Kidney (tissue), 22 donors: ENCODE measurements at places on chromosomes 7 and 10. TPM values are rescaled to one million over a fixed set of nuclear protein-coding genes. Genes with fewer than 3 reads are reported as not detected.

DNA sequence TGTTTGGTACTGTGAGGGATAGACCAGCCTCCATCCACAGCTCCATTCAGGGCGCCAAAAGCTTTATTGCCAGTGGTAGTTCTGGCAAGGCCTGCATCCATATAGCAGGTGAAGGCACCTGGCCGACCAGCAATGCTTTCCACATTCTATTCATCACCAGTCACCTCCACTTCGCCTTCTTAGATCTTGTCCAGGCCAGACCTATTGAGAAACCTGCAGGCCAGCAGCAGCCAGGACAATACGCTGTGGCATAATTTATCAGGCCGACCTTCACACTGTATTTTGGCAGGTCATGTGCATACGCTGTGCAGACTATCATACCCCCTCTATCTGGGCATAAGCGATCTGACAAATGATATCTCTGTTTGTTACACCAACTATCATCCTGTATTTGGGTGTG is 15.2 kb upstream of the KNDC1 start:
- DNase-seq: peak; percentile 17

- peak; percentile 59 for DNase-seq
Observed at GRCh38 chr10:116014871-116015582, 258.0 kb downstream of the GFRA1 start.

- no peak for DNase-seq
Observed at GRCh38 chr10:100158044-100158805, 27.6 kb downstream of the ERLIN1 start.

TCTN3 gene
- total RNA-seq: 46.3 TPM

GRCh38 chr10:121583857-121584256 is 14.4 kb downstream of the FGFR2 start:
- DNase-seq: no peak

DNA sequence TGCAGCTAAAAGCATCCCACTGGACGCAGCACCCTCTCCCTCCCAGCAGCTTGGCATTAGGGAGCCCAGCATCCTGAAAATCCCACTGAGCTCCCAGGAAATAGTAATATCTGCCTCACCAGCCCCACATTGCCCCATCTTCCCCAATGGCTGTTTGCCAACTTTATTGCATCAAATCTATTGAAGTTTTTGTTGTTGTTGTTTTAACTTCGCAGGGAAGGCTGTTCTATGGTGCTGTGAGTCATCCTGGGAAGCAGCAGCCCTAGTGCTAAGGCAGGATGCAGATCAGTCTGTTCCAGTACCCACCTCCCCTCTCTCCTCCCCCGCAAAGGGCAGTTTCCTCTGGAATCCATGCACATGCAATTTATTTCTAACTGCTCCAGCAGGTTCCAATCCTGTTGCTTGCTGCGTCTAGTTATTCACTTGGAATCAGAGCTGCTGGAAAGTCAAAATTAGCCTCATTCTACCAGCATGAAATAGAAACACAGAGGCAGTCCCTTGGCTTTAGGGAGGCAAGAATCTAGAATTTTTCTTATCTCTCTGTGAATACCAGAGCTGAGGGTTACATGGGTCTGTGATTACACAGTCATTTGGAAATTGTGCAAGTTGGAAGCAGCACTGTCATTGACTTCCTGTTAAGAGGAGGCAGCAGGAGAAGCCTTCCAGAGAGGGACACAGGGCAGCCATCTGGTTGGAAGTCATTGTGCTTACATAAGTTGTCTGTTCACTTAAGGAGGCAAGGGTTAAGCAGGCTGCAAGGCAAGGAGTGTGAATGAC is 115.9 kb upstream of the CACUL1 start:
- peak; percentile 91 for DNase-seq

GPER1 gene
- 5.2 TPM for total RNA-seq

GRCh38 chr7:87447116-87447635 is 28.3 kb downstream of the ABCB4 start:
- no peak for DNase-seq
